ENCODE measurements at places on chromosomes 11 and 22.

DNA sequence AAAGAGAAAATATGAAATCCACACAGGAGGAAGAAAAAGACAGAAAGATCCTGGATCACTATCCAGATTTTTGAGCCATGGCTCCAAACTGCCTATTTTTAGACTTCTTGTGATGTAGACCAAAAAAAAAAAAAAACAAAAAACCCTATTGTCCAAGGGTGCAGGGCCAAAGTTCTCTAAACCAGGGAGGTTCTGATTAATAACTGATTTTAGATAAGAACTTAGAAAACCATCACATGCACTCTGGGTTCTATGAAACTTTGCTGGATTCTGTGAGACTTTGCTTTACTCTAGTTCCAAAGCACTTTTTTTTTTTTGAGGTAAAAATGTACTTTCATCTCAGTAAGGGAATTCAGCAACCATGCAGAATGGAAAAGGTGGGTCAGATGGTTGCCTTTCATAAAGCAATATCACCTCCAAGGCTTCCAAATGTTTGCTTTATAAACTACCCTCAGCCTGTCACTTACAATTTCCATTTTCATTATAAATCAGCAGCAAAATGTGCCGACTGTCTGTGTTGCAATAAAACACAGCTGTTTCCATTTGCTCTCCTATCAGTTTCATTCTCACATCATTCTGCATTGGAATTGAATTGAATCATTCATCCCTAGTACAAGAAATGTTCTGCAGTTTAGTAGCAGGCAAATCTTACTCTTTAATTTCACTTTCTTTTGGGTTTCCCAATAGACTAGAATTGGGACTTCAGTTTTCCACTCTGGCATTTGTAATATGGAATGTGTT lies 1584.3 kb upstream of the RAG2 start:
- DNase-seq, result no peak

DNA sequence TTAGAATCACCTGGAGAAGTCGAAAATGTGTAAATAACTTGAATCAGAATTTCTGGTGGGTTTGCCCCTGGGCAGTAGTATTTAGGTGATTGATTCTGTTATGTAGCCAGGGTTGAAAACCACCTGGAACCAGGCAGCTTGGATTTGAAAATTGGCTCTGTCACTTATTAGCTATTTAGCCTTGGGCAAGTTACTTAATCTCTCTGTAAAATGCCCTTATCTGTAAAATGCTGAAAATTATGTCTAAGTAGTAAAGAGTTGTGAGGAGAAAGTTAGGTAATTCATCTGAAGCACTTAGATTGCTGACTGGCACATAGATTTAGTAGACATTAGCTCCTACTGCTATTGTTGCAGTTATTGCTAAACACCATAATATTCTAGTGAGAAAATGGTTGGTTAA lies 49.3 kb downstream of the PPME1 start:
- DNase-seq, result no peak

GRCh38 chr11:61742391-61742790 lies 10.0 kb upstream of the MYRF start:
- DNase-seq, result no peak

DNA sequence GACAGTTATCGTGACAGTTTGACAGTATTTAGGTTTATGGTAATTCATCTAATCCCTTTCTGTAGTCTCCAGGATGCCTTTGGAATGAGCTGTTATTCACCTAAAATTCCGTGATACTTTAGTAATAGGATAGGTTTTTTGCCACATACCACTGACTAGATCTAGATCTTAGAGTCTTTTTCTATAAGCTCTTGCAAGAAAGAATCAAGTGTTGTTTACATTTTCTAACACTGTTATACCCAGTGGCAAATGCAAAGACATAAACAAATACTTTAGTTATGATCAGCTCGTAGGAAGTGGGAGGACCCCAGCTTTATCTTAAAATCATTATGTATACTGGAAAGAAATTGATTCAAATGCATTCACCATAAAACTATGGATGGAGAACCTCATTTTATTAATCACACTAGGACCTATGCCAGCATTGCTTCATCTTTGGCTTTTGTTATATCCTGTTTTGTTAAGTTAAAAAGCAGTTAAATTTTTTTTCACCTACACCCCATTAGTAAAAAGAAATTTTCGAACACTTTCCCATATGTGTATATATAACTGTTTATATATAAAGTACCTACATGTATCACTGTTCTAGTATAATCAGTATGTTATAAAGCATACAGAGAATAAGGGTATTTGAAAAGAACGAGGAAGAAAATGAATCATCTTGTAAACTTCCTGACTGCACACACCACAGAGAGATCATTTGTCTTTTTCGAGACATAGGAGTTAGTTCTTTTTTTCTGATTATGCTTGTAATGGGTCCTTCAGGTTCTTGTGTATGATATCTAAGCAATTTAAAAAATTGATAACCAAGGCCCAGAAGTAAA lies 60.9 kb downstream of the PDHX start:
- DNase-seq, result no peak

DNA sequence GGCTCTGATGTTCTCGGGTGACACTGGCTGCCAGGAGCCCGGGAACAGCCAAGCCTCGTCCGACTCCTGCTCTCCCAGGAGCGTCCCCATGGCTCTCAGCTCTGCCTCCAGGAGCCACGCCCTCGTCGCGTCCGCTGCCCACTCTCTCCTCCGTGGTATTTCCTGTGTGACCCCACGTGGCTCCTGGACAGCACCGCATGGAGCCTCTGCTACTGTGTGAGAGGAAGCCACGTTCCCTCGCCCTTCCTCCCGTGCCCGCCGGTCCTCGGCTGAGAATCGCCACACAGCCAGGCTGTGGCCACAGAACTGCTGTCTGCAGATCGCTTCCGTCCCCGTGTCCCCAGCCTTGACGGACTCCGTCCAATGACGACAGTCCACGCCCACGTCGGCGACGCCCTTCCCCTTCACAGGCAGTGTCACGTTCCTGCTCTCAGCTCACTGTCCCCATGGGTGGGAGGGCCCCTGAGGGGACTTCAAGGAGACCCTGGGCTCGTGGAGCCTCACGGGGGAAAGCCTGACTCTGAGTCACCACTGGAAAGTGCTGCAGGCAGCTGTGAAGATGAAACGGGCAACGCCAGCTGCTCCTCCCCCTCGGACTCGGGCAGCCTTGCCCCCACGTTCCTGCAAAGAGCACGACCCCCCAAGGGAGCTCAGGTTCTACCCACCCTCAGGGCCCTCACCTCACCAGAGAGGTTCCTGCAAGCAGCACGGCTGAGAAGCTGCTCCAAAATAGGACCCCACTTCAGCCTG lies 458.5 kb downstream of the BRD1 start:
- no peak for DNase-seq

DNA sequence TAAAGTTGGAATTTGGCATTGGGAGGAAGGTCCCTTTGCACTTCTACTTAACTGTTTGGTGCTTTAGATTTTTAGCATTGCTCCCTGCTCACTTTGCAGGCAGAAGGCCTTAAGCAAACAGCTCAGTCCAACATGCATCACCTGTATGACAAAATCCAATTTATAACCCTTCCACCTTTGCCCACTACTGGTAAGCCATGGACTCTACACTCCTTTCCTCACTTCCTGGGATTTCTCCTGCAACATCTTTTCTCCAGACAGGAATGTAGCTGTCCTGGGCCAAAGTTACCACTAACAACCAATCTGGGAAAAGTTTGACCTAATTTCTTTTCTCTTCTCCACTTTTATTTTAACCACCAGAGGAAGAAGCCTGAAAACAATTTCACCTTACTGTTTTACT lies 1.8 kb upstream of the OR2D2 start:
- DNase-seq, result no peak

DNA sequence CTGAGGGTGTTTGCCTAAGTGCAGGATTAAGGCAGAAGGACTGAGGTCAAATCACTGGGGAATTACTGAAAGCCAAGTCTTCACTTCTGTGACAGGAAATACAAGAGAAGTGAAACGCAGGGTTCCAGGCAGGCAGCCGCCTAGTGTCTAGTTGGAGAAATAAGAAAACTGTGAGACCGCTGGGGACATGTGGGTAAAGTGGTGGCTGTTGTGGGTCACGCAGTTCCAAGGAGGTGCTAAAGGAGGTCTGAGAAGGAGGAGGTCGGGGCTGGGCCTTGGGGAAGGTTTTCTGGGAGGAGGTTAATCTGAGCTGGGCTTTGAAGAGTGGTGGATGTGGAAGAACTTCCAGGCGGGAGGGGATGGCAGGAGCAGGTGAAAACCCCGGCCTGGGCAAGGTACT lies 11.2 kb downstream of the MCM5 start:
- no peak for DNase-seq

DNA sequence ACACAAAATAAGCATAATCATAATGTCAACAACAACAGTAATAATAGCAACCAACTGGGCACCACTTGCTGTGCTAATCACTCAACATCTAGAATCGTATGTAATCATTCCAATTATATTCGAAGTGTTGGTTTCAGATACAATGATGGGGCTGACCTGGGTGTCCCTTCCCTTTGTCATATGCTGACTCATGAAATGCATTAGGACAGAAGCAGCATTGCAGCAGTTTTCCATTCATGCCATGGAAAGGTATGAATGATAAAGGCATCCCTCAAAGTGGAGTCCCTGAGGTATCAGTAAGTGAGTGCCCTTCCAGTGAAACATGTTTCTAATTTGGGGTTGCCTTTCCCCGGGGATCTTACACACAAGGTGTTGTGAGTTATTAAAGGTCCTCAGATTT lies 46.3 kb upstream of the ANO3 start:
- DNase-seq, result no peak

GRCh38 chr11:22657101-22657694 lies 9.2 kb upstream of the GAS2 start:
- no peak for DNase-seq

DNA sequence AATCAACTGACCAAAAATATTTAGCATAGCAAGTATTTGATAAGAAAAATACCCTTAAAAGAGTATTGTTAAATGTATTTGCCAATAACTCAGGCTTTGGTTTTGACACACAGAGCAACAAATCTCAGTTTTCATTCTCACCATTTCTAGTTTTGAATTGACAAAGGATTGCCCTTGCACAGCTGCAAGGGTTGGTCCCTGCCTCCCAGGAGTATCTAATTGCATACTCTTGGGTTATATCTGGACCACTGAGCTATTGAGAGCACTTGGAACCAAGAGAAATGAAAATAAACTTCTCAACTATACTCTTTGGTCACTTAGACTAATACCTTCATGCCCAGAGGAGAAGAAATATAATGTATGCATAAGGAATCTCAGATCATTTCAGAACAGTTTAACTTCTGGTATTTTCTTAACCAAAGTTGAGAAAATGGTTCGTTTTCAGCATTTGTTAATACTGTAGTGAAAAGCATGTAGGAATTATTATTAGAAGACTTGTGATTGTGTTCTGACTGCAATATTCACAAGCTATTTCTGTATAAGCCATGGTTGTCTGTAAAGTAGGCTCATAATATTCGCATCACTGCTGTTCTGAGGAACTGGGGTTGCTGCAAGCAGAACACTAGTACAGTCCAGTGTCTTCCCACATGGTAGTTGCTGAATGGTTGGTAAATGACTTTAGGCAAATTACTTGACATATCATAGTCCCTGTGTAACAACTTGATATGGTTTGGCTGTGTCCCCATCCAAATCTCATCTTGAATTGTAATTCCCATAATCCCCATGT lies 7.9 kb downstream of the C2CD3 start:
- DNase-seq, result no peak

- DNase-seq, result no peak
Observed at GRCh38 chr11:77470504-77470903, 3.4 kb downstream of the PAK1 start.

- no peak for DNase-seq
Observed at GRCh38 chr11:121517996-121518395, 65.2 kb upstream of the SORL1-AS1 start.

- no peak for DNase-seq
Observed at GRCh38 chr11:122976061-122976733, 5.4 kb downstream of the BSX start.

DNA sequence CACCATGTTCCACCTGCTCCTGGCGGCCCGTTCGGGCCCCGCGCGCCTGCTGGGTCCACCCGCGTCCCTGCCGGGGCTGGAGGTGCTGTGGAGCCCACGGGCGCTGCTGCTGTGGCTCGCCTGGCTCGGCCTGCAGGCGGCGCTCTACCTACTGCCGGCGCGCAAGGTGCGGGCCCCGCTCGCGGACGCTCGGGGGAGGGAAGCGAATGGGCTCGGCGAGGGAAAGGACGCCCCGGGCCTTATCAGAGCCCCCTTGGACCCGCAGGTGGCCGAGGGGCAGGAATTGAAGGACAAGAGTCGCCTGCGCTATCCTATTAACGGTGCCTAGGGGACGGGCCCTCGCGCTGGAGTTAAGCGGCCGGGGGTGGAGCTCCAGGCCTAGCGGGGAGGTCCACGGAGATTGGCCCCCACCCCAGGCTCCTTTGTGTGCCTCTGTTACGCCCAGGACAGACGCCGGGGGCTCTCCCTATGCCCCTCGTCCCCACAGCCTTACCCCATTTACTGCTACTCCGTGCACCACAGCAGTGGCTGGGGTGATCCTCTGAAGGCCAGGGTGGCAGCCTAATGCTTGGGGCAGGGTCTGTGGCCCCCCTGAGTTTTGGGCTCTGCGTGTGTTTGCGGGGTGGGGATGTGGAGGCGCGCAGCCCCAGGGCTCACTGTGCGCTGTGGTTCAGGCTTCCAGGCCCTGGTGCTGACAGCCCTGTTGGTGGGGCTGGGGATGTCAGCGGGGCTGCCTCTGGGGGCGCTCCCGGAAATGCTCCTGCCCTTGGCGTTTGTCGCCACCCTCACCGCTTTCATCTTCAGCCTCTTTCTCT lies 1.1 kb downstream of the TM7SF2 start:
- peak; percentile 62 for DNase-seq

- no peak for DNase-seq
Observed at GRCh38 chr11:12120031-12121008, 9.9 kb downstream of the MICAL2 start.

GRCh38 chr11:117502779-117503100 lies 175.1 kb downstream of the CEP164 start:
- DNase-seq, result no peak

DNA sequence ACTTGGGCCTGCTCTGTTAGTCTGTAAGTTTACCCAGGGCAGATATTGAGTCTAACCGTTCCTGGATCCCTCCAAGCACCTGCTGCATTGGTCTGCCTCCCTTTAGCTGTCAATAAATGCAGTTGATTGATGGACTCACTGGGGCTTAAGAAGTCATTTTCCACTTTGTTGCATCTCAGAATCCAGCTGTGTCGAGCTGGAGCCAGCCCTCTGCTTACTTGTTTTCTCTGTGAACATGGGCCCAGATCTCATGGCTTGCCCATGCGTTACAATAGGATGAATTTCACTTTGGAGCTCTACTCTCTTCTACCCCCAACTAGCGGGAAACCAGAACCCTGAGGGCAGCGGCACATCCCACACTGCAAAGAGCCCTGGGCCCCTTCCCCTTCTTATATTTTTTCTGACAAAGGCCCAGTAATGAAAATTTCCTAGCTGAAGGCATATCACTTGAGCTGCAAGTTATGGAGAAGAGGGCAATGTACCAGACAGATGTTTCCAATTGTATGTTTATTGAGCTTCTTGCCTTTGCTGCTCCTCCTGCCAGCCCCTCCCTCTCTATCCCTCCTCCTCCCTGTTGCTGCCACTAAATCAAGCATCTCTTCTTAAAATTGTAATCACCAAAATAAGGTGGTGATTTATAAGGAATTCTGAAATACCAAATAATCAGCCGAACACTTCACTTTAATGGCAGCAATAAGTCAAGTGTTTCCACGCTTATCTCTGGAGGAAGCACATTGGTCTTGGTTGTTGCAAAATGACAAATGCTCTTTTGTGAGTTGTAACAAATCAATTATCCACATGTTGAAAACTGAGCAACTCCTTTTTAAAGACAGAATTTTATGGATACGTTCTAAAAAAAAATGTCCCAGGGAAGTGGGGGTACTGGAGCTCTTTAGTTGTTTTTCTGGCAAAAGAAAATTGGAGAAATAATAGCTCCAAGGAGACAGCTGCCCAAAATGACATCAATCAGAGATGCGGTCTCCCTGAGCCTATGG lies 212.3 kb upstream of the ZBED5 start:
- DNase-seq, result no peak
